ENCODE measurements at places on chromosomes 5 and 9.

DNA sequence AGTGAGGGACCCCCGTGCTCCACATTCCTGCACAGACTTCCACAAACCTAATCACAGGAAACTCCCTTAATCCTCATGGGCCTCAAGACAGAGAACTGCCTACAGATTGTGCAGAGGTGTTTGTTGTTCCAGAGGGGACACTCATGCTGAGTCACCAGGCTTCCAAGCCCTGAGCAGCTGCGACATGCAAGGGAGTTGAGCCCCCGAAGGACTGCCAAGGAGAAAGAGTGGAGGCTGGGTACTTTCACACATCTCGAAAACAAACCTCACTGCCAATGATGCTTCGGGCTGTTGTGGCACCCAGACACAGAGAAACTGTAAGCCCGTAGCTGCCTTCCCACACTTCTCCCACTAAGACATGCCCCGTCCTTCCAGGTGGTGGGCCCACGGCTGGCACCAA, 480.8 kb downstream of the CDH12 start:
- DNase-seq: no peak

- no peak for DNase-seq
These were observed 6.4 kb upstream of the TOR4A start for GRCh38 chr9:137270929-137271695.

- no peak for DNase-seq
These were observed 368.2 kb downstream of the HINT1 start for GRCh38 chr5:130796902-130797301.

DNA sequence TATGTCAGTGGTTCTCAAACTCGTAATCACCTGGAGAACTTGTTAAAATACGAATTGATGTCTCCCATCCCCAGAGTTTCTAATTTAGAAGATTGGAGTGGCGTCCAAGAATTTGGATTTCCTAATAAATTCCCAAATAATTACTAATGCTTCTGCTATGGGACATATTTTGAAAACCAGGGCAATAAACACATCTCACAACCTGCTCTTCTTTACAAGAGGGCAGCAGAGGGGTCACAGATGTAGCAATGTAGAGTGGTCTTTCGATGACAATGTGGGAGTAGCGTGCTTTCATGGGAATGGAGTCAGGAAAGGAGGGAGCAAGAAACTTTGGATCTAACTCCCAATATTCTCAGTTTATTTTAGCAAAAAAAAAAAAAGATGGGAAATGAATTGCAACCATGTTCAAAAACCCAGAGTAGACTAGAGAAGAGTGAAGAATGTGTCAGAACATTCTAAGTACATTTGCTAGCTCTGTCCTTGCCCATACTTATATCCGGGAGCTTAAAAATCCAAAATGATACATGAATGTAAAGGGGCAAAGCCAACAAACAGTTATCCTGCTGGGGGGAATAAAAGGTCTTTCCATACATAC, 33.8 kb upstream of the ALDH1A1 start:
- no peak for DNase-seq

DNA sequence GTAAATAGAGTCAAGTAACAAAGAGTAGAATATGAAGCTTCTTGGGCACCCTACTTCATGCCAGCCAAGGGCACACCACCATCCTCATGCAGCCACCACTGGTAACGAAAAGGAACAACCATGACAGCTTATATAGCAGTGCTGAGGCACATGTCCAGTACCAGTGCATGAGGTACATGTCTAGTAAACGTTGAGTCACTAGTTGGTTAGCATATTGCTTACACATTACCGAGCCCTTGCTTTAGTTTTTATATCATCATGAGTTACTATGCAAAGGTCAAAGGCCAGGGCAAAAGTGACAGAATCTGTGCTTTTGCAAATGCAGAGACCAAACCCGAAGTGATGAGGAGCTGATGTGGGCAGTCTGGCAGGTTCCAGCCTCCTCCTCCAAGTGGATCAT, 147.1 kb upstream of the MAP1B start:
- no peak for DNase-seq
